ENCODE measurements at places on chromosomes 3 and 15. TPM values are rescaled to one million over a fixed set of nuclear protein-coding genes. Genes with fewer than 3 reads are reported as not detected.

DNA sequence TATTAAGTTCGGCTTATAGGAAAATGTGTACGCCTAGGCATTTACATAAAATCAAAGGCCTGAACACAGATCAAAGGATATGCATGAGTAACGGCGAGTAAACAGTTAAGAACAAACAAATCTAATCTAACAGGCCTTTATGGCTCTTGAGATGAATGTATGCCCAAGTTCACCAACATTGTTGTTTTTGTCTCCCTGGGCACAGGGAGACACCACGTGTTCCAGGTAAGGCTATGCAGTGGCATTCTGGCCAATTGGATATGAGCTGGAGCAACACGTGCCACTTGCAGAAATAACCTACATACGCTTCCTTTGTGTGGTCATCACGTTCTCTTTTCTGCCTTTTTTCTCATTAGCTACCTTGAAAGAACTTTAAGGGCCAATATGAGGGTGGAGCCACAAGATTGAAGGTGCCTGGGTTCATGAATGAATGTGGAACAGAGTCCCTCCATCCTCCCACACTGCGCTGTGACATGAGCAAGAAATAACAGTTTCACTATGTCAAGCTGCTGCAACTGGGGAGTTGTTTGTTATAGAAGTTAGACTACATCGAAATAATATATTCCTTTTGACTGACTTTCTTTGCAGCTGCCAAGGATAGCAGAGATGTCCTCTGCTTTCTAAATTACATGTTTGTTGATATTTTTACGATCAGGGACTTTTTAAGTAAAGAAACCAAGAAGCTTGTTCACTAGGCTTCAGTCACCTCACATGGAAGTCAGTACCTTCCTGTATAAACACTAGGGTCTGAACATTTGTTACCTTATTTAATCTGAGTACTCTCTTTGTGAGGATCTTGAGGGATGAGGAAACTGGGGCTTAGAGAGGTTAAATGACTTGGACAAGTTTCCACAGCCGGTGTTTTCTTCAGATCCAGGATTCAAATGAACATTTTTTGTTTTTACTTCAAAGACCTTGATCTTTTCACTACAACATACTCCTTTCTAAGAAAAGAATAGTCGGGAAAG is 427.5 kb upstream of the TBL1XR1 start:
- DNase-seq, result no peak

GRCh38 chr3:57199895-57200297 is at the start of gene HESX1:
Gene HESX1, minus strand, starts transcription at chr3:57199978. Its CDS starts 60 bp downstream, at chr3:57199918.
- DNase-seq, result no peak

DNA sequence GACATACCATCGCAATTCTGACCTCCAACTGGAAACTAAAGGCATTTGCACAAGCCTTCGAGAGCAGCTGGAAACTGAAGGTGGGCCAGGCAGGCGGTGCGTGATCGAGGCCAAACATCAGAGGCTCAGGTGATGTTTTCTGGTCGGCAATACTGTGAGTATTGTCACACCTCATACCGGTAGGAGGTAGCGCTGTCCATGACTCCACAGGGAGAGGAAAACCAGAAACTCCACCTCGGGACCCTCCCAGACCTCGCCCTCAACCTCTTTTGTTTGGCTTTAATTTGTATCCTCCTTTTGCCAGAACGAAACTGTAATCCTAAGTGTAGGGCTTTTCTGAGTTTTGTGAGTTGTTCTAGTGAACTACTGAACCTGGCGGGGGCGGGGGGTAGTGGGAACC is 43.6 kb downstream of the LDHAL6B start:
- DNase-seq, result no peak

DNA sequence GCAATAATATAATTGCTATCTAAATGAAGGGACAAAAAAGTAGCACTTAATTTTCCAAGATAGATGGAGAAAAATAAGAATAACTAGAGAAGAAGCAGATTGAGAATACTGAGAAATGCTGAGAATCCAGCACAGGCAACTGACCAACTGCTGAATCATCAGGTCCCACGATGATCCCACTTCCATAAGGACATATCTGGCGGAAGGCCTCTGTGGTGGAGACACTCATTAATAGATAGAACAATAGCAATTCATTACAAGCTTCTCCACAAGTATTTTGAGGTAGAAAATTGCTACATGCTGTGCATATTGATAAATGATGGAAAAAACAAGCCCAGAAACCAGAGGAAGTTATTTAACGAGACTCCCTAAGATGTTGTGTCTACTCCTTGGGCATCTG is 105.9 kb downstream of the DUT start:
- DNase-seq, result peak; percentile 80

GRCh38 chr15:66622591-66623022 is 56.8 kb upstream of the LCTL start:
- DNase-seq, result peak; percentile 37

- DNase-seq, result peak; percentile 84
Observed at GRCh38 chr3:111903067-111903511, 44.0 kb downstream of the PHLDB2 start.

The CDHR4 gene
- total RNA-seq, result 0.09 TPM

The CD276 gene
- total RNA-seq, result 87.3 TPM
